ENCODE measurements at places on chromosomes 16 and 17.

DNA sequence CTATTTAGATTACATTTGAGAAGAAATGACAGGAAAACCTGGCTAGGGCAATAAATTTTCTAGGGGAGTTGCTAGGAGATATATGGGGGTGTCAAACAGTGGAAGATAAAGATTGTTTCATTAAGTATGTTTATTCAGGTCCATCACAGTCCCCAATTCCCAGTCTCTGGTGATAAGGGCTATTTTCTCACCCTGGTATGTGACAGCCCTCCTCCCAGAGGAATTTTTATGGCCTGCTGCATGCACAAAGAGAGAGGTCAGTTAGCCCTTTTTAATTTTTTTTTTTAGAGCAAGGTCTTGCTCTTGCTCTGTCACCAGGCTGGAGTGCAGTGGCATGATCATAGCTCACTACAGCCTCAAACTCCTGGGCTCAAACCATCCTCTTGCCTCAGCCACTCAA is 53.6 kb upstream of the ATF7IP2 start:
- no peak for DNase-seq

GRCh38 chr16:75811020-75811634 is 84.8 kb upstream of the CPHXL start:
- DNase-seq = no peak

- no peak for DNase-seq
Observed at GRCh38 chr17:67902511-67903231, 77.4 kb downstream of the BPTF start.

DNA sequence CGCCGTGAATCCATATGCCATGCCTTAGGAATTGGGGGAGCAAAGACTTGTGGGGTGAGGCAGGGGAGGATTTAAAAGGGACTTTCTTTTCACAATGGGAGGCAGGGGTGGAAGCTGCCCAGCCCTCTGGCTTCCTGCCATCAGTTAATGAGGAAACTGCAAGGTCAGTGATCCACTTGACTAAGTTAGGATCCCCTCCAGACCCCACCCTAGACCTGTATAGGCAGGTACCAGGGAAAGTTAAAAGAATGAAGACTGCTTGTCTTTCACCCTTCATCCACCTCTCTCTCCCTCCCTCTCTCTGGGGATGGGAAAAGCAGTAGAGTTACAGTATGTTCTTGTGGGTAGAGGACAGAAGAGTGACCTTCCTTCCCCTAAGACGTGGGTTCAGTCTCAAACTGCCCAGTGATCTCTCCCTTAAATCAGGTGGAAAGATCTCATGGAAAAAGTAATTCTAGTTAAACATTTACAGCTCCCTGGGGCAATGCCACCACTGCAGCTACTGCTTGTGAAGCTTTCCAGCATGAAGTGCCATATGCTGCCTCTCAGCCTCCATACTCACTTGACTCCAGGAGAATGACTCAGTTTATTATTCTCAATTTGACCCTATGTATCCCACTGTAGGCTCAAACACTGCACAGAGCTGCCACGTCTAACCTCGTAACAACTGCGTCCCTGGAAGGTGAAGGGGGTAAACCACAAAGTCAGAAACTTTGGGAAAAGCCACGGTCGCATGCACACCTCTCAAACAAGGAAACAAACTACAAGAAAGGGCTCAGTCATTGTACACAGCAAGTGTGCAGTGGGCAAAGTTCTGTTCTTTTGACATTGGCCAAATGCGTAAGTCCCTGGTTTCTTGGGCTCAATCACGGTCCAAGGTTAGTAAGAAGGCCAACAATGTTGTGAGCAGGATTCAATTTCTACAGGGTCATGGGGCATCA is 1.2 kb downstream of the COA3 start:
- DNase-seq = no peak

All from BE2C (cell line).